Activated CD8-positive, alpha-beta memory T cell treated with anti-CD3 and anti-CD28 coated beads for 1 hour (primary cell): ENCODE measurements at places on chromosomes 4 and X.

DNA sequence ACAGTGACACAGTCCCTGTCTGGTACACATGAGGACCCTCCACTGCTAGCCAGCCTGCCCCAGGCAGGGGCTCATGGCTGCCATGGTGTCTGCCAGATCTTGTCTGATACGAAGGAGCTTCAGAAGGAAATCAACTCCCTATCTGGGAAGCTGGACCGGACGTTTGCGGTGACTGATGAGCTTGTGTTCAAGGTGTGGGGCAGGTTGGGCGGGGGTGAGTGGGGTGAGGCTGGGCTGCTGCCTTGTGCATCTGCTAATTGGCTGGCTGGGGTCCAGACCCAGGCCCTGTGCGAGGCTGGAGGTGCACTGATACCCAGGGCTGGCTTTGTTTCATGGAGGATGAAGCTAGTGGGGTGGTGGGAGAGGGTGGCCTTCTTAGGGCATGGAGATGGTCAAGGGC is 13.8 kb downstream of the CCDC22 start:
- no peak for DNase-seq

DNA sequence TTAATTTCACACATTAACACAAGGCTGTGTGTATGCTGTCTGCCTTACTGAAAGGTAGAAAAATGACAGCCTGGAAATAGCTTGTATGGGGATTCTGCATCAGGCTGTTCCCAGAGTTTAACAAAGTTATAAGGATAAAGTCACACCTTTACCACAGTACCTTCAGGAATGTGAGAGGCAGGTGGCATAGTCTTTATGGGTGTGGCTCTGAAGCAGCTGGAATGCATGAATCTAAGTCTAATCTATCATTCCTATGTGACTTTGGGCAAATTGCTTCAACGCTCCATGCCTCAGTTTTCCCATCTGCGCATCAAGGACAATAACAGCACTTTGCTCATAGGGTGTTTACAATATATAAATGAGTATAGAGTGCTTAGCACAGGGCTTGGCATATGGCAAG is 84.2 kb upstream of the EGFL6 start:
- DNase-seq, result no peak

DNA sequence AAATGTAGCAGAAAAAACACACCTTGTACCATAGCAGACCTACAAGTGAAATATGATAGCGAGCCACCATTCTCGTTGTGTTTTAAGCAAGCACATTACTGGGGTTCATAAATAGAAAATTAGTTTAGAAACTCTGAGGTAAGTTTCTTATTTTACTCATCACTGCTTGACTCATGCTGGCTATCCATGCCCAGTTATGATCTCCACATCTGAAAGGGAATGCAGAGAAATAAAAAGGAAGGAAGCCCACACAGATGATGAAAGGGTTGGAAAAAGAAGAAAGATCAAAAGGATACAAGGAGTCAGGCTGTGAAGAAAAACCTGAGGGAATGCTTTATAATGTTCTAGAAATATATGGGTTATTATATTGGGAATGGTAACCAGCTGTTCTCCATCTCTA is 54.5 kb downstream of the CAMK2D start:
- DNase-seq, result no peak

GRCh38 chr4:147863111-147863747 is 131.3 kb downstream of the ARHGAP10 start:
- no peak for DNase-seq

DNA sequence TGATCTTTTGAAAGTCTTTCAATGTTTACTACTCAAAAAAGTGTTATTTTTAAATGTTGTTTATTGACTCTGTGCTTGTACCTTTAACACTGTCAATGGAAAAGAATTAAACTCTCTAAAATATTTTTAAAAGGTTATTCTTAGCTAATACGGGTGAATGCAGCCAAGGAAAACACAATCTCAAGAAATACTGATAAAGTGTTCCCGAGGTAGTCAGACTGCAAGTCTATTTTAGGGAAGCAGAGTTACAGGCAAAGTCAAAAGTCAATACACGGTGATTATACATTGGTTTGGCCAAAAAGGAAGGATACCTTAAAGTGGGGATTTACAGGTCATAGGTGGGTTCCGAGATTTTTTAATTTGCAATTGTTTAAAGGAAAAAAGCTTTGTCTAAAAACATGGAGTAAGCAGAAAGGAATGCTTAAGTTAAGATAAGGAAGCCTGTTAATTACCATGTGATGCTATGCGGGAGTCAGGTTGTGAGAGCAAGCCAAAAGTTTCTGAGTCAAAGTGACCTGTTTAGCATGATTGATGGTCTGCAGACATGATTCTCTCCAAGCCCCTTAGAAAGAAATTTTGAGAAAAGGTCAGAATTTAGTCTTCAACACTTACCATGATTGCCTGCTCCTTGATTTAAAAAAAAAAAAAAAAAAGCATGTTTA is 288.4 kb downstream of the KLHL4 start:
- DNase-seq, result no peak

DNA sequence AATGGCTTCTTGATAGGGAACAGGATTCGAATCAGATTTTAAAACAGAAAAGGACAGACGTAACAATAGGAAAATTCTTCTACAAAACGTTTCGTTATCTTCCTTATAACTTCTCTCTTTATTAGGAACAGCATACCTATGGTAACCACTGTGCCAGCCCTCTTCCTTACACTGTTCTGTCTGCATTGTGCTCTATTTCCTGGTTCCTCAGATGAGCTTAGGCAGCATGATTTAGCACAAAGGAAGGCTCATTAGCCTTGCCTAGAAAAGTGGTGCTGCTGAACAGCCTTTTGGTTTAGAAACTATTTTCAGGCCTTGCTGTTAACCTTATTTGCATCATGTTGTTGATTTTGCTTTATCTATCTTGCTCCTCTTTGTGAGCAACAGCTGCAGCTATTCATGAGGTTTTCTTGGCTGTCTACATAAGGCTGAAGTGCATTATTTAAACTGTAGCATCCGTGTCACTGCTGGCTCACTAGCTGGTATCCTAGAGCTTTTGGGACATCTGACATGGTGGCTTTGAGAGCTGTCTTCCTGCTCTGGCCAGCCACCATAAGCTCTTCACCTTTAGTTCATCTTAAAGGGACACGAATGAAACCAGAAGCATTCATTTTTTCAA is 69.9 kb upstream of the NRK start:
- DNase-seq, result no peak

GRCh38 chr4:120921456-120922380 is 808 bp downstream of the PRDM5 start:
- no peak for DNase-seq

- DNase-seq, result no peak
Observed at GRCh38 chrX:101195442-101196173, 24.0 kb upstream of the DRP2 start.

GRCh38 chr4:32826169-32826568 is 2106.0 kb downstream of the PCDH7 start:
- no peak for DNase-seq

DNA sequence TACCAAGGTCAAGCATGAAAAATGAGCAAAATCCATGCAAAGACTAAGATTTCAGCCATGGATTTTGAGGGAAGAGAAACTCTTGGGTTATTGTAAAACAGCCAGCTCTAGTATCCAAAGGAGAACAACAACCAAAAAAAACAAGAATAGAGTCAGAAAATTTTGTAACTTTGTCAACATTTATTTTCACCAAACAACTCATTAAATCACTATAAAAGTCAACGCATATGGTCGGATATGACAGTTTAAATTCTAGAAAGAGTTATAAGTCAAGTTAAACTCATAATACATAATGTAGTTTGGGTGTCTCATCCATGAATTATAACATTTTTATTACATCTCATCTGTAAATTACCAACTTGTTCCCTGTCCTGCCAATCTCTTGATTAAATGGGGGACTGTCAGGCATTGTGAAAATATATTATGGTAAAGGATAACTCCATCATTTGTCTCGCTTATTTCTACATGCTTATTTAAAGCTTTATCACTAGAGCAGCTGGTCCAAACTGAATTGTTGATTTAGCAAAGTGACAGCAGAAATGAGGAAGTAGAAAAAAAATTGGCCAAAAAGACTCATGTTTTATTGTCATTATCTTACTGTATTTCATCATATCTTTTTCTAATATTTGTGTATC is 224.8 kb upstream of the NOCT start:
- DNase-seq, result no peak

DNA sequence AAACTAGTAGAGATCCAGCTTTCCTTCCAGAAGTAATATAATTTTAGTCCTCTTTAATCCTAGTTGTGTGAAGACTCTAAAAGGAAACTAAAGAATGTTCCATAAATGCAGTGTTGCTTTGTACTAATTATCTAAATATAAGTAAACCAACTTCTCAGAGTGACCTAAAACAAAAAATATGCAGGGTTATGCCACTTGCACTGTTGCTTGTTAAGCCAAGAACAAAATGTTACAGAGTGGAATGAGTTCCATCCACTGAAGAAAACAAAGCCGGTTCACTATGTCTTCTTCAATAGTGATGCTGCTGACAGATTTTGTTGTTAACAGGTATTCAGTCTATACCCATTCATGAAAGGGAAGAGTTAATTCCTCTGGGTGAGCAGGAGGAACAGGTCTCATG is 252.0 kb upstream of the DIAPH2 start:
- DNase-seq, result no peak

DNA sequence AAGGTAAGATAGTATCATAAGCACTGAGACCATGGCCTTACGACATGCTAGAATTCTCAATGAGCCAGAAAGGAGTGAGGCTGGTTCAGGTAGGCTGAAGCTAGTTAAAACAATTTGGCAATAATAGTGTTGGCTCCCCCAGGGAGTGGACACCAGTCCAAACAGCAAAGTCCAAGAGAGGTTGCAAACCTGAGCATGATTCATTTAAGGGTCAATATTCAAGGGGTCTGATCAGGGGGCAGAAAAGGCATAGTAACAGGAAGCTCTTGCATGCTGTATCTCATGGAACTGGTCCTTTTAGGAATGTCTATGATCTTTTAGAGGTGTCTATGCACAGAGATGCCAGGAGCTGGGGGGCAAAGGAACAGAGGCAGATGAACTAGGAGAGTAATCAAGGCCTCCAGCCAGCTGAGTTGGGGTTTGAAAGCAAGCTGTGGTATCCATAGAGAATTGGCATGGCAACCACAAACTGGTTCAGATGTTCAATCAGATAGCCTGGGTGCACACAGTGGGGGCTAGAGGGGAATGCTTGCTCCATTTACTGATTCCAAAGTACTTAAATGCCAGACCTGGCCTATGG is 5.1 kb downstream of the GJB1 start:
- no peak for DNase-seq

DNA sequence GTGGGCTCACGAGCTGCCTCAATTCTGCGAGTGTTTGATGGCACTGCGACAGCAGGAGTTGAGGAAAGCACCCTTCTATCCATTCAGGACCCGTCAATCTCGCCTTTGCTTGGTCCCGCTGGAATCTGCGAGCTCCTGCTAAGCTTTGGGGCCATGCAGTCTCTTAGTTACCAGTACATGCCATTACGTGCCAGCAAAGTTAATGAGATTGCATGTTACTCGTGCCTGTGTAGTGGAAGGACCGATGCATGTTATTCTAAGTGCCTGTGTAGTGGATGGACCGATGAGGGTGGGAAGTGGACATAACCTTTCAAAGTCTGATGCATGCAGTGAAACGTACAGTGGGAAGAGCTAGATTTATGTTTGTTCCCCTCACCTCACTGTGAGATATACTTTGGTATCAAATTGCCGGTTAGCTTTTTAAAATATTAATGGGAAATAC is 569 bp downstream of the RPS3A start:
- no peak for DNase-seq

DNA sequence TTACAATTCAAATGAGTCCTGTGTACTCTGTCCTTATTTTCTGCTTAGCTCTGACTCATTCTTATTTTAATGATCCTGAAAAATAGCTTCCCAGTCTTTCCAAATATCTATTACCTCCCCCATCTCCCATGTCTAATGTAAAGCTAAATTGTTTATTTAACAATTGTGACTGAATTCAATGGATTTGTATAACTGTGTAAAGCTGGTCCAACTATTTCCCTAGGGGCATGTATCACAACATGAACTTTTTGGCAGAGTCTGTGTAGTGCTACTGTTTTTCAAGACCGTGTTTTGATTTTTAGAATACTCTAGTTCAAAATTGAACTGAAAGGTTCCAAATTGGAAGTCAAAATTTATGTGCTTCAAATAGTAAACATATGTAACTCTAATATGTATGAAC is 67.8 kb downstream of the SPCS3 start:
- DNase-seq, result no peak

- no peak for DNase-seq
Observed at GRCh38 chr4:14091966-14092365, 464.4 kb upstream of the BOD1L1 start.

- DNase-seq, result no peak
Observed at GRCh38 chr4:157616741-157617472, 396.4 kb downstream of the GRIA2 start.

GRCh38 chr4:175787546-175787945 is 24.5 kb downstream of the GPM6A start:
- no peak for DNase-seq
